ENCODE measurements at places on chromosomes 4 and X.

- no peak for DNase-seq
These were observed 53.7 kb upstream of the BCOR start for GRCh38 chrX:40151211-40152172.

DNA sequence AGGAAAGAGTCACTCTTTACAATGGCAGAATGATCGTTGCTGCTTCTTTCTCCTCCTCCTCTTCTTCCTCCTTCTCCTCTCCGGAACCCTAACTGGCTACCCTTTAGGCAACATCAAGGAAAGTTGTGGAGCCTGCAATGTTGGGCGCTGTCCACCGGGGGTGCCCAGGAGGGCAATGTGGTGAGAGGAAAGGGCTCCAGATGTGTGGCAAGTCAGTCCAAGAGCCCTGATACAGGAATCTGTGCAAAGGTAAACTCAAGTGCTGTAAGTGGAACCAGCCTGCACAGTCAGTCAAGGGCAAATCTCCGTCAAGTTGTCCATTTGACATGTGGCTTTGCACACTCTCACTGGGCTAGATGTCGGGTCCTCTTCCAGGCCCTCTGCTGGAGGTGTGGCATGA lies 2.8 kb downstream of the RTL5 start:
- no peak for DNase-seq

DNA sequence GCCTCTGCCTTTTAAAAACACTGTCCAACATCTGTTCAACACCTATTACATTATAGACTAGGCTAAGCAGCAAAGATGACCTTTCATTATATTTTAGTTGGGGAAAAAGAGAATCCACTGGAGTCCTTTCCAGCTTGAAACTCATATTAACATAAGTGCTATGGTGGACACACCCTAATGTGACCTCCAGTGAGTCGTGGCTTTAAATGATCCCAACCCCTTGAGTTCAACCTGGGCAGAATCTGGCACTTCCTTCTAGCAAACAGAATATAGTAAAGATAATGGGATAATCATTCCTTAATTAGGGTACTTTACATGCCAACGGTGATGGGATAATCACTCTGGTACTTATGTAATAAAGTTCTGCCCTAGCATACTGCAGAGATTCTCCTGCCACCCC lies 162.6 kb downstream of the MAB21L2 start:
- no peak for DNase-seq

- no peak for DNase-seq
These were observed 21.4 kb upstream of the SEL1L3 start for GRCh38 chr4:25884031-25884782.

GRCh38 chrX:115583496-115584004 lies 22.6 kb downstream of the PLS3 start:
- no peak for DNase-seq

DNA sequence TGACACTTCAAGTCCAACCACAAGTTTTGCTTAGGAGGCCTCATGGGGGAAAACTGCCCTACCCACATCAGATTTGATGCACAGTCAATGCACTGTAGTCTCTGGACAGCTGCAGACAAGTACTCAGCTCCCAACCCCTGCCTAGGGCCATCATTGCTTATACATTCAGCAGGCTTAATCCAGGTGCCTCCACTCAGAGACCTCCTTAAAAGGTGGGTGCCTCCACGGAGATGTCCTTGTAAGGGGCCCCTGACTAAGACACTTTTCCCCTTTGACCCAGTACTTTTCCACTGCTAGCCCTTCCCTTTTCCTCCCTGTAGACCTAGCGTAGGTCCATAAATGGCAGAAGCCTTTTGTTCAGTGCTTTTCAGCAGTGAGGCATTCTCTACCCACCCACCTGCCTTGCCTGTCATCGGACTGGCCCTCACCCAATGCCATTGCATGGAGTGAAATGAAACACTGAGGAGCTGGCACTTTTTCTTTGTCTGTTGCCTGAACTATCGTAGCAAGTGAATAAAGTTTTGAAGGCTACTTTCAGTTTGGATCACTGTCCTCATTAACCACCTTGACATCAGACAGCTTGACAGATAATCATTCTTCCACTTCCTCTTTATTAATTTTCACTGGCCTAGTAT lies 23.8 kb upstream of the PLK4 start:
- no peak for DNase-seq

DNA sequence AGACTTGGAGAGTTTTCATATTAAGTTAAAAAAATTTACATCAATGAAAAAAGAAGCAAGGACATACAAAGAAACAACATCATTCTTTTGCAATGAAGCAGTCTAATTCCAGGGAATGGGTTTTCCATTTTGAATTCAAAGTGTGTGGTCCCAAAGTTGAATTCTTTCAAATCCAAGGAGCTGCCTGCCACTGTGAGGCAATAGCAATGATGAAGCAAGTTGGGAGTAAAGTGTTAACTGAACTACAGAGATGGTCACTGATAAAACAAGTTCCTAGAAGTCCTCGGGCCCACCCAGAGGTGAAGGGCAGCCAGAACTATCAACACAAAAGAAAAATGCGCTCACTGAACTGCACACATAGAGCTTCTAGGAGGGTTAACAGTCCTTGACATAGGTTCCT lies 115.9 kb downstream of the RAB28 start:
- DNase-seq = no peak

DNA sequence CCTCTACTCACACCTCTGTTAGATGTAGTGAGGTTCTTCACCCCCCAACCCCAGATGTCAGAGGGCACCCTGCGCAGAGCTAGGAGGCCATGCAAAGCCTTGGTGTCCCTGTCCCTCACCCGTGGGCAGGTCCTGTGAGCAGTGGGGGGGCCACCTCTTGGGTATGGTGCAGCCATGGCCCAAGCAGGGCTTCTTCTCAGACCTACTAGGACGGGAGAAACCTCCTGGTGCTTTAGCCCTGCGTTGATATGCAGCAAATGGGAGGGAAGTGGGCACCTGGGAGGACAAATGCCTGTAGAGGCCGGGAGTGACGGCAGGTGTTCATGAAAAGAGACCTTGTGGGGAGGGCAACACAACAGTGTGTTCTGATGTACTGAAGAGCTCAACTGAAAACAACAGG lies 38.5 kb upstream of the MSANTD1 start:
- no peak for DNase-seq

DNA sequence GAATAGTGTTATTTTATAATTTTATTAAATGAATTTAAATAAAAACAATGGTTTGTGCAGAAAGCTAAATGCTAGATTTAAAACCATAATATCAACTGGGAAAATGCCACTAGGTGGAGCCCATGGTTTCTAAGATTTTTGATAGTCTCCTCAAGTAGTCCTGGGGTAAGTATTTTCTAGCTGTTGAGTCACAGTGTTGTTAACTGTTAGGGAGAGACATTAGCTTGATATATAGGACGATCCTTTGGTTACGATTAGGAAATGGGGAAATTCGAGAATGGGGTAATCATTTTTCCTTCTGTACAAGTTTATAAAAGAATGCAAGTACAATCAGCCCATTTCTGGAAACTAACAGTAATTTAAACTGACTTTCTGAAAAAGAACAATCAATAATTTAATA lies 378.4 kb downstream of the ANKRD50 start:
- no peak for DNase-seq

DNA sequence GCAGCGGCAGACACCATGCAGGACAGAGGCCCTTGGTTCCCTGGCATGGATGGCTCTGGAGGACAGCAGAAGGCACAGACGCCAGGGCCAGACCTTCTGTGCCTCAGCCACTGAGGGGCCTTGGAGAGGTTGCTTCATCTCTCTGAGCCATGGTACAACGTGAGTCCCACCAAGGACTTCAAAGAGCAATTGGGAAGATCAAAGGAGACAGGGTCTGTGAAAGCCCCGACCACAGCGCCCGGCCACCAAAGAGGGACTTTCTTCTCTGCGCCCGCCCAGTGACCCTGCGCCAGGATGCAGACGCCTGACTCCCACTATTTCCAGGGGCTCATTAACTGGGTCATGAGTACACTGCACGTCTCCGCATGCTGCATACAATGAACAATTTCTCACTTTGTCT lies 174.0 kb downstream of the AFAP1 start:
- no peak for DNase-seq

GRCh38 chr4:153519687-153520086 lies 53.5 kb downstream of the TMEM131L start:
- no peak for DNase-seq

DNA sequence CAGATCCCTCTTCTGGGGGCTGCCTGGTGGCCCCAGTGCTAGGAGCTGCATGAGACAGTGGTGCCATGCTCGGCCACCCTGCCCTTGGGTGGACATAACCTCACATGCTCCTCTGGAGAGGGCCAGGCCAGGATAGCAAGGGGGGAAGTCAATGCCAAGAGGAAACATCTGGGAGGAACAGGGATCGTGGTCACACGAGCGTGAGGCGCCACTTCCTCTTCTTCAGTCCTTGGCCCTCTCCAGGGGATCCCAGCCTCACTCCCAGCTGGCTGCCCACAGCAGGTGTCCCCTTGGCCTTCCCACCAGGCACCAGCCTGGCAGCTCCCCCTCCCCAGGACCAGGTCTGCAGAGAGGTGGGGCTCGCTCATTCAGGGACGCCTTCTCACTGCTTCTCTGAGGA lies 28.6 kb downstream of the TBC1D14 start:
- DNase-seq = no peak

DNA sequence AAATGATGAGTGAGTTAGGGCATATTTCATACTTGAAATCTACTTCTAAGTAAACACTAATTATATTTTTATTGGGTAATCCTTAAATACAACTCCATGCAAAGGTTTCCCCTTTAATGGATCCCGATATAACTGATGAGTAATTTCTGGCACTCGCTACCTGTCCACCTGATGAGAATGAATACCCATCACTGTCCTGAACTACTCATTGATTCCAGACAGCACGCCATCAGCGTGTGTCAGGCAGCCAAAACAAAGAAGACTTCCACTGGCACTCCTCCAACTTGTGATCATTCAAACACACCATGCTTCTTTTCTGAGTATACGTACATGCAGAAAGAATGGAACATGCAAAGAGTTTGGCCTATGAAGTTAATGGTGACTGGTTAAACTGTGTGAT lies 69.4 kb downstream of the HCCS start:
- no peak for DNase-seq

DNA sequence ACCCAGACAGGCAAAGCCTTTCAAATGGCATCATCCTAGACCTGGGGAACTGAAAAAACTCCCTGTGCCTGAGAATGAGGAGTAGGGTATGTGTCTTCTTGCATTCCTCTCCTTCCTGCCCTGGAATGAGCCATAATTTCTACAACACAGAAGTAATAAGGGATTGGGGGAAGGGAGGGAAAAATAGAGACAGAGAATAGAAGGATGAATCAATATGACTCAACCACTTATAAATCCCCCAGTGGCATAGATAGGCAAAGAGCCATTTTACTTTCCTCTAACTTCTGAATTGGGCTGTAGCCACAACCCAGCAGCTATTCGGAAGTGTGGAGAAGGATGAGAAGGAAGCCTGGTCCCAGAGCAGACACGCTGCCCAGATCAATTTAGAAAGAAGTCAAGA lies 99.9 kb downstream of the NHS start:
- no peak for DNase-seq

GRCh38 chr4:114547340-114548134 lies 51.1 kb upstream of the UGT8 start:
- DNase-seq = no peak

DNA sequence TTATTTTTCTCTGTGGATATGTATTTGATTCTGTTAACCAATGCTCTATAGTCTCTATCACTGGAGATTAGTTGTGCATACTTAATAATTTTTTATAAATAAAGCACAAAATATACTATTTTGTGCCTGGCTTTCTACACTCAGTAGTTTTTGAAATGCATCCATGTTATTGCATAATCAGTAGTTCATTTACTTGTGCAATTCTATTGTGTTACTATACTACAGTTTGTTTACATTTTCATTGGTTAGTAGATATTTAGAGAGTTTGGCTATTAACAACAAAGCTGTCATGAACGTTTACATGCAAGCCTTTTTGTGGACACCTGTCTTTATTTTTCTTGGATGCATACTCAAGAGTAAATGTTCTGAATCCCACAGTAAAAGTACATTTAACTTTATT lies 265.0 kb upstream of the FAT4 start:
- DNase-seq = no peak

DNA sequence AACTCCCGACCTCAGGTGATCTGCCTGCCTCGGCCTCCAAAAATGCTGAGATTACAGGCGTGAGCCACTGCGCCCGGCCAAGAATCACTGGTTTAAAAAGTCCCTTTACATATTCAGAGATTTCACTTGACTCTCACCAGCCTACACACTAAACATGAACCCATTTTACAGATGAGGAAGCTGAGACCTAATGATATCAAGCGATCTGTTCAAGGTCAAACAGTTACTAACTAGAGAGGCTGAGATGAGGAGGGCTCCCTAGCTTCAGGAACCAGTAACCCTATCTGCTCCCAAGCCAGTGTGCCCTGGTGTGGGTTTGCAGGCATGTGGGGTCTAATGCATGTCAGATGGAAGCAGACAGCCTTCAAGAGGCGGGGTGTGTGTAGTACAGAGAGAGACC lies 59.6 kb upstream of the AFAP1 start:
- DNase-seq = no peak

DNA sequence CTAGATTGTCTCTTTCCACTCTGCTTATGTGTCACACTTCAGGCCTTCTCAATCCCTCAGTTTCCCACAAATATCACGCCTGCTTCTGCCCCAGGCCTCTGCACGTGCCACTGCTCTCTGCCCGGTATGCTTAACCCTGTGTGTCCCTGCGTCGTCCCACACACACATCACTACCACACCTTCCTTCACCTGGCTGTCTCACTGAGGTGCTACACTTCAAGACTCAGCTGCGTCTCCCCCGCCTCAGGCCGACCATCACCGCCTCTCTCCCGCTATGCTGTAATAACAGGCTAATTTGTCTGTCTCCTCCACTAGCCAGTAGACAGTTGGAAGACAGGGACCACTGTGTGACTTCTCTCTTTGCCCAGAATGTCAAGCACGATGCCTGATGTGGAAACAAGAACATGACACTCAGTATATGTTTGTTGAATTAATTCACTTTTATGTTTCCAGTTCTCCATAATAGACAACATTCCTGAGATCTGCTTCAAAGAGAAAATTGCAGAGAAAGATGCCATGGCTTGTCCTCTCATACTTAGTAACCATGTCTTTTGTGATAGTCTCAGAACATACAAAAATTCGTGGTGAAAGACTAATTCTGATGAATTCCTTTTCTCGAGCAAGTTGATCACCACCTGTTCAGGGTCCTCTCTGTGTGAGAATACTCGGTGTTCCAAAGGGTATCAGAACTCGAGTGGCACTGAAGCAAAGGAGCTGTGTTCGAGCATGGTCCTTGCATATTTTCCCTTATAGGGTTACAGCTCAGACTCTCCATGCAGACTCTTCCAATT lies 54.2 kb downstream of the AFAP1 start:
- DNase-seq = no peak

DNA sequence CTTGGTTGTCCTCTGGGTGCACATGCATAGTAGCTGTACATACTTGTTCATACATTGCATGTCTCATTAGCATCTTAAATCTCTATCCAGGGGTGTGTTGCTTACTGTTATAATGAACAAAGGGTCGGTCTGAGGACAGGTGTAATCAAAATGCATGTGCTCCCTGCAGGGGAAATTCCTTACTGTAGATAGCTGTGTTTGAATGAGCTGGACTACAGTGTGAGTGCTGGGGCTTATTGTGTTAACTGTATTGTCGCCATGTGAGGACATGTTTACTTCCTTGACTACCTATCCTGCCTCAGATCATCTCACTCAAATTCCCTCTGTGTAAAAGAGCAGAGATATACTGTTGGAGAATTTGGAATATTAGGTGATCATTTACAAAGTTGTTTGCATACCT lies 98.7 kb downstream of the KLHL34 start:
- DNase-seq = no peak

Measured in activated CD8-positive, alpha-beta memory T cell treated with anti-CD3 and anti-CD28 coated beads for 1 hour (primary cell).